ENCODE measurements at places on chromosomes 7 and 10. TPM values are rescaled to one million over a fixed set of nuclear protein-coding genes. Genes with fewer than 3 reads are reported as not detected.
A peak's percentile ranks its signal among the peaks of the same experiment; 100 is the strongest.

- no peak for DNase-seq
Observed at GRCh38 chr10:108412323-108412722, 1247.8 kb upstream of the SORCS1 start.

DNA sequence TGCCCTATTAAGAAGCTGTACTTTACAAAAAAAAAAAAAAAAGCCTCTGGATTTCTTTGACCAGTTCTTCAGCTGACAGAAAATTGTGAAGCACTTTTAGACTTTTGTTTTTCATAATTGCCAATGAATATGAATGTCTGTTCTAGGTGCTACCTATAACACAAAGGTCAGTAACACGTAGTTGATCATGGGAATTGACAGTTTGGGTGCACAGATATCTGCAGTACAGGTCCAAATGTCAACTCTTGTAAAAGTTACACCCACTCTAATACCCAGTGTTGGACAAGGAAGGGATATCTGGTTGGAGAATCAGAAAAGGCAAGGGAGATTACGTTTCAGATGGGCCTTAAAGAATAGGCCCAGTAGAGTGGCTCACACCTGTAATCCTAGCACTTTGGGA lies 1.8 kb downstream of the REEP3 start:
- no peak for DNase-seq

DNA sequence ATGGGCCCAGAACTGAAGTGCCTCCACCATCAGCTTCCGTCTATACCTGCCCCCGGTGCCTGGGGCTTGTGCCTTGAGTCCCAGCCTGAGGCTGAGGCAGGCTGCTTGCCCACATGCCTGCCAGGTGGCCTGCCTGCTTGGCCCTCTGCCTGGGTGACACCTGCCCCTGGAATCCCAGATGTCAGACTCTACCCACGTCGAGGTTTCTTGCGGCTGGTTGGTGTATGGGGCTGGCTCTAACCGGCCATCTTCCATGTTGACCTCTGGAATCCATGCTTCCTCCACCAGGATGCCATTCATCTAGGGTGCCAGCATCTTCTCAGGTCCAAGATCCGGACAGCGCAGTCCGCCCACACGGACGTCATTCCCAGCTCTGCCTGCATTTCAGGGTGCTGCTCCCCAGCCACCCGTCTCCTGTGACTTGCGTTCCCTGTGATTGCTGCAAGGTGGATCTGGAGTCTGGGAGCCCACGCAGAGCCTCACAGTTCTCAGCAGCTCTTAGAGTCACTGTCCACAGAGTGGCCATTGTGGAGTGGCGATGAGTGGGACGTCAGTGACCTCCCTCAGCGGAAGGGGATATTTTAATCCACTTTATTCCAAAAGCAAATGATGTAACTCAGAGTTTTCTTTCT lies 298.1 kb downstream of the TCERG1L start:
- no peak for DNase-seq

CPA1 gene
- total RNA-seq: 4.1 TPM

ACSM6 gene
- total RNA-seq: 0.49 TPM

GRCh38 chr7:133775201-133775600 lies 351.9 kb upstream of the LRGUK start:
- DNase-seq: no peak

AP3M1 gene
- total RNA-seq: 27.2 TPM

CCNY gene
- total RNA-seq: 65.3 TPM

GRCh38 chr10:14358886-14359573 lies 28.3 kb upstream of the FRMD4A start:
- DNase-seq: no peak

DNA sequence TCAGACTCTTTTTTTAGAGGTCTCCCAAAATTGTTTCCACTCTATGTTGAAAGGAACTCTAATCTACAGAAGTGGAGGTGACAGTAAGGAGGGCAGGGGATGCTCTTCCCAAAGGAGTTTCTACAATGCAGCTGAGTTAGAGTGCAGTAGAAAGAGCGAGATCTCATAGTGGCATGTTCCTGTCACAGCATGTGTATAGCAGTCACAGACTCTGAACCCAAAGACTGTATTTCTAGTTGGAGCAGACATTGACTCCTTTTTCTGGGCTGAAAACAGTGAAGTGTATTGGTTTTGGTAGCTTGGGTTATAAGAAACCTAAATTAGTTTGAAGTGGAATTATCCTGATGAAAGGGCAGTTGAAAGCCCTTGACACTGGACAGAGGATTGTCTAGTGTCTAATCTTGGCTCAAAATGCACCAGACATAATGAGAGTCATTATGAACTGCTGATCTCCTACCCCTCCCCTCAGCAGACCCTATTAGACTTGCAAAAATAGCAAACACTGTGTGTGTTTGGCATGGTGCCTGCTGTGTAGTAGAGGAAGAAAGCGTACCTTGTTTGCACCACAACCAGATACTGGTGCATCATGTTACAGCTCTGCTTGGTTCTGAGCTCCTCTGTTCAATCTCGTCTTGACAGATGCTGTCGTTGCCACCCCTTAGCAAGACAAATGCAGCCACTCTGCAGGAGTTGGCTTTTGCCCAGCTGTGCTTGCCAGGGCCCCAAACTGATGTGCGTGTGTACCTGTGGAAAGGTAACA lies 336.0 kb downstream of the AUTS2 start:
- DNase-seq: no peak

- DNase-seq: no peak
Observed at GRCh38 chr10:24674892-24675632, 48.6 kb downstream of the ARHGAP21 start.

GRCh38 chr7:76225951-76226350 lies 24.3 kb downstream of the SRRM3 start:
- DNase-seq: no peak

- no peak for DNase-seq
Observed at GRCh38 chr7:106717955-106718871, 57.3 kb upstream of the CCDC71L start.

DNA sequence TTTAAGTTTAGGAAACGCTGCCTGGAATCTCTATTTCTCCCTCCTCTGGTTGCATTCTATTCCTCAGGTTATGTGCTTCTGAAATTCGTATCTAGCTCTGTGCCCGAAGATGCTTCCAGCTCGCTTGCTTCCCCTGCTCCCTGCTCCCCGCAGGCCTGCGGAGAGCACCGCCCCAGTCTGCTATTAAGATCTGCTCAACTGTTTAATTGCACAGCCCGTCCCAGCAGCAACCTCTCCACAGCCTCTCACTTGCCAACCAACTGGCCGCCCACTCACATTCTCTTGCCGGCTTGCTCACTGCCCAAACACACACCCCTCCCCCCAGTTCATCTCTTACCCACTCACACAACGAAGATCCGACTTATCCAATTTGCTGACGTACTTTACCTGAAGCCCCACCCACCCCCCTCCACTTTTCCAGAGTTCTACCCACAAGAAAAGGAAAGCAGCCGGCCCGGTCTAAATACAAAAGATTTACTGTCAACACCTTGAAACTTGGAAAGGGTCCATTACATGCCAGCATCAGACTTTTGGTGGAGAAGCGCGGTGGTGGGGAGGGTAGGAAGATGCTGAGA lies 167.3 kb upstream of the KLF14 start:
- no peak for DNase-seq

- DNase-seq: no peak
Observed at GRCh38 chr10:19169041-19169440, 120.4 kb downstream of the MALRD1 start.

- DNase-seq: peak; percentile 56
Observed at GRCh38 chr7:27148756-27149641, 1.4 kb upstream of the HOXA6 start.

- DNase-seq: no peak
Observed at GRCh38 chr7:139023076-139023475, 12.8 kb downstream of the ZC3HAV1L start.

DNA sequence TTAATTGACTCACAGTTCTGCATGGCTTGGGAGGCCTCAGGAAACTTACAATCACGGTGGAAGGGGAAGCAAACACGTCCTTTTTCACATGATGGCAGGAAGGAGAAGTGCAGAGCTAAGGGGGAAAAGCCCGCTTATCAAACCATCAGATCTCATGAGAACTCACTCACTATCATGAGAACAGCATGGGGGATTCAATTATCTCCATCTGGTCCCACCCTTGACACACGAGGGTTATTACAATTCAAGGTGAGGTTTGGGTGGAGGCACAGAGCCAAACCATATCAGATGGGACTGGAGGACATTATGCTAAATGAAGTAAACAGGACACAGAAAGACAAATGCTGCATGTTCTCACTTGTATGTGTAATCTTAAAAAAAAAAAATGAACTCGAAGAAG lies 141.4 kb upstream of the HABP2 start:
- no peak for DNase-seq

CUZD1 gene
- total RNA-seq: 0.80 TPM

EBLN1 gene
- total RNA-seq: not detected

GRCh38 chr7:4436936-4437335 lies 245.2 kb upstream of the FOXK1 start:
- no peak for DNase-seq

EMX2 gene
- 3.3 TPM for total RNA-seq

- DNase-seq: no peak
Observed at GRCh38 chr7:1993031-1993695, 239.6 kb downstream of the MAD1L1 start.

GRCh38 chr10:14686356-14686755 lies 88.3 kb downstream of the FAM107B start:
- no peak for DNase-seq

ALOX5 gene
- total RNA-seq: 33.7 TPM

ETV1 gene
- 45.3 TPM for total RNA-seq

ABCB1 gene
- 21.0 TPM for total RNA-seq

- no peak for DNase-seq
Observed at GRCh38 chr10:12180221-12180974, 15.3 kb downstream of the NUDT5 start.

DNA sequence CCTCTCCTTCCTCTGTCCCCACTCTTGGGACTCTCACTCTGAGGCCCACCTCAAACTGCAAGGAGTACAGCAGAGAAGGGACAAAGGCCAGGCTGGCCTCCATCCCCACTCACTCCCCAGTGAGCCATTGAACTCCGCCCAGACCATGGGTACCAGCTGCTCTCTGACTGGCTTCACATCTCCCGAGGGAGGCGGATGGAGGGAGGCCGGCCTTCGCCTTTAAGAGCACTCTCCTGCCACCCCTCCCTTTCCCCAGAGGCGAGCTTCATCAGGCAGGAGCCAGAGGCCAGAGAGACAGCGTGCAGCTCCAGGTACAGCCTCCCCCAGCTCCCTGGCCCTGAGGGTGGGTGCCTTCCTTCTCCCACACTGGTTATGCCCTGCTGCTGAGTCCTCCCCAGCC lies 1.8 kb upstream of the LDB3 start:
- no peak for DNase-seq

DNA sequence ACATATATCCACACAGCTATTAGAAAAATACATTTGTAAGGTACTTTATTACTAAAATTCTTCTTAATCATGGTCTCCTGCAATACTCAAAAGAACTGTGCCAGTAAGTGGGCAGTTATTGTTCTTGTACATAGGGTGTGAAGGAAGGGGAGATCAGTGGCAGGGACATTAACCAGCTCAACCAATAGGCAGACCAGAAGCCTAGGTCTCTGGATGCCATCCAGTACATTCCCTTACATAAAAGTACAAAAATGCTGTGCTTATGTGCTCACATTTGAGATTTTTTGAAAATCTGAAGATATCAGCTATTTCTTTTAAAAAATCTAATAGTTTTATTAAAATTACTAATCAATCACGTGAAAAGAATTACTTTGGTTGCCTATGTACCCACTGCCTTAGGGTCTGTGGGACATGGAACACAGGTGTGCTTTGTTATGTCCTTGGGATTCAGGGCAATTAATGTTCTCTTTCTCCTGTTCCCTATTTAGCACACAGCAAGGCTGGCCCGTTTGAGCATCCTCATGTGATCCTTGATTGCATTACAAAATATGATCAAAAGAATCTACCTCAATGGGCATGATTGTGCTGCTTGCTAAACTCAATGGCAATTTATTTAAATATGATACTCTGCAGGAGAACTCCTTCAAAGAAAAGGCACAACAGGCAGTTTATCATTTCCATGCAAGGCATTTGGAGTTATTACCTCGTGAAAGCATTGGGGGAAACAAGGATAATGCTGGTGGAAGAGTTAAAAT lies 22.7 kb downstream of the TWIST1 start:
- DNase-seq: no peak

DGKI gene
- total RNA-seq: 2.3 TPM

DNA sequence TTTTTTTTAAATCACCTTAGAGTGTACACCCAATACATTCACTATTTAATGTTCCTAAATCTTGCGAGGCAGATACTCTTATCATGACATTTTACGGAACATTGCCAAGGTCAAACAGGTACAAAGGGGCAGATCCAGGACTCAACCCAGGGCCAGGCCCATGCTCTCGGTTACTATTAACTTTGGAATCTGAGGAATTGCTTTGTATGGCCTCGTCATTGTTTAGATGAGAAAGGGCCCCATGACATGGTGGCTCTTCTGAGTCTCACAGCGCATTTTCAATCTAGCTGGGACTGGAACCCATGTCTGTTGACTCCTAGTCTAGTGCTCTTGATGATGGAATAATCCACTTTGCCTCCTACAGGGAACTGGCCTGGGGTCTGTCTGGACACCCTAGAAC lies 59.1 kb downstream of the GATA3 start:
- DNase-seq: no peak

HOXA11 gene
- 1.3 TPM for total RNA-seq

ARHGAP22 gene
- 11.7 TPM for total RNA-seq

AKR1C8 gene
- 0.94 TPM for total RNA-seq

GRCh38 chr10:113158183-113158582 lies 208.1 kb downstream of the TCF7L2 start:
- no peak for DNase-seq

ELAPOR2 gene
- 18.3 TPM for total RNA-seq

PPA1 gene
- total RNA-seq: 114 TPM

- DNase-seq: no peak
Observed at GRCh38 chr10:64508029-64508661, 986.9 kb downstream of the REEP3 start.

DNA sequence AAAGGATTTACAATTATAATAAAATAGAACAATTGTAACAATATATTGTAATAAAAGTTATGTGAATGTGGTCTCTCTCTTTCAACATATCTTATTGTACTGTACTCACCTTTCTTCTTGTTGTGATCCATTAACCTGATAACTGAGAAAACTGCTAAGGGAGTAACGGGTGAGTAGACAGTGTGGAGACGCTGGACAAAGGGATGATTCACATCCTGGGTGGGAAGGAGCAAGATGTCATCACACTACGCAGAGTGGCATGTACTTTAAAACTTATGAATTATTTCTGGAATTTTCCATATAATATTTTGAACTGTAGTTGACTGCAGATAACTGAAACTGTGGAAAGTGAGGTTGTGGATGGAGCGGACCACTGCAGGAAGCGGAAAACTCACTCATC lies 91.2 kb upstream of the PLPP4 start:
- no peak for DNase-seq

DNA sequence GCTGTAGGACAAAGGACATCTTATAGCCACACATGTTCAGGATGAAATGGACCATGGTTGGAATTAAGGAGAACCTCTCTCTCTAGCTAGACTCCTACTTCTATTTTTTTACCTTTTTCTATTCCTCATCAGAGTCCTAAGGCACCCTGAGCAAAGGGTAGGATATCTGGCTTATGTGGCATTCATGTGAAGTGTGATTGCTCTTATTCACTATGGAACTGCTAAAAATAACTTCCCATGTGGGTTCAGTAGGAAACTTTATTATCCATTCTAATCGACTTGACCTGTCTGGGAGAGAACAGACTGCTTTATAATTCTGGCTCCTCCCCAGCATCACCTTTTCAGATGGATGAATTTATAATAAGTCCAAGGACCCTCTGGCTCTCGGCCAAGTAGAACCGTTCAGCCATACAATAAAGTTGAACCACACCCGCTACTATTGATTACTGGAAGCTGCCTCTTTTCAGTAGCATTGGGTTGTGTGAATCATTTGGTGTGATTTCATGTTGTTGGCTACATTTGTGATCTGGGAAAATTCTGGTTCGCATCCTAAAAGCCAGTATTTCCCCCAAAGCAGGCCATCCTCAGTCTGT lies 117.5 kb downstream of the NRF1 start:
- DNase-seq: no peak
